H54 (cell line): ENCODE measurements at places on chromosomes 5 and 9.

DNA sequence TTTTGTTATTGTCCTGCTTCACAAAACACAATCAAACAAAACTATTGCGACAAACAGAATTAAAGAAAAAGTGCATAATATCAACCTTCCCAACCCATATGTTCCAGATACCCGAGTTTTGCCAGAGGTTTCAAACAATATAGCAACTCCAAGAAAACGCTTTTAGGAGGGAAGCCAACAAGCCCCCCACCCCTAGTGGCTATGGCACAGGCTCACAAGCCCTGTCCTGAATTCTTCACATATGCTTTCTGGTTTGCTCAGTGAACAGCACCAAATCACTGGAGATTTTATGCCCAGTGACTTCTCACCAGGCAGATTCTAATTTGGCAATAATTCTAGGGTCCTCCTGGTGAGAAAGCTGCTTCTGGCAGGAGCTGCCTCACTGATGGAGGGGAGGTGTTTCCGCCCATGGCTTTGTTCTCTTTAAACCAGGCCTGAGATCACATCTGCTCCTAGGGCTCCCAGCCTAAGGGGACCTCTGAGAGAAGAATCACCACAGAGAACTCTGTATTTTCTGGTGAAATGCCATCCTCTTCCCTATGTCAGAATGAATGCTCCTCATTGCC, 1982.4 kb downstream of the EFNA5 start:
- DNase-seq, result no peak

- no peak for DNase-seq
These were observed 927.1 kb downstream of the NR2F1-AS1 start for GRCh38 chr5:92653730-92654461.

DNA sequence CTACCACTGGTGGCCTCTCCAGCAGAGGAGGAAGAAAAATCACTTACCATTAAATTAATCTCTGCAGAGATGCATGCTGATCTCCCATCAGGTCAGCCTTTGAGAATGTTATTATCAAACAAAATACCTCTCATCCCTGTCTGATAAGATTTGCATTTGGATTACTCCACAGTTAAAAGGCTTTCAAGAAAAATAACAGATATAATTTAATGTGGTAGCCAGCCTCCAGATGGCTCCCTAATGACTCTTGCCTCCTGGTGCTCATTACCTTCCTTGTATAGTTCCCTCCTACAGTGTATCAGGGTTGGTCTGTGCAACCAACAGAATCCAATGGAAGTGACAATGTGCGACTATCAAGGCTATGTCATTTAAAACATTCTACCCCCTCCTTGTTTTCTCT, 63.6 kb upstream of the TNPO1 start:
- no peak for DNase-seq

DNA sequence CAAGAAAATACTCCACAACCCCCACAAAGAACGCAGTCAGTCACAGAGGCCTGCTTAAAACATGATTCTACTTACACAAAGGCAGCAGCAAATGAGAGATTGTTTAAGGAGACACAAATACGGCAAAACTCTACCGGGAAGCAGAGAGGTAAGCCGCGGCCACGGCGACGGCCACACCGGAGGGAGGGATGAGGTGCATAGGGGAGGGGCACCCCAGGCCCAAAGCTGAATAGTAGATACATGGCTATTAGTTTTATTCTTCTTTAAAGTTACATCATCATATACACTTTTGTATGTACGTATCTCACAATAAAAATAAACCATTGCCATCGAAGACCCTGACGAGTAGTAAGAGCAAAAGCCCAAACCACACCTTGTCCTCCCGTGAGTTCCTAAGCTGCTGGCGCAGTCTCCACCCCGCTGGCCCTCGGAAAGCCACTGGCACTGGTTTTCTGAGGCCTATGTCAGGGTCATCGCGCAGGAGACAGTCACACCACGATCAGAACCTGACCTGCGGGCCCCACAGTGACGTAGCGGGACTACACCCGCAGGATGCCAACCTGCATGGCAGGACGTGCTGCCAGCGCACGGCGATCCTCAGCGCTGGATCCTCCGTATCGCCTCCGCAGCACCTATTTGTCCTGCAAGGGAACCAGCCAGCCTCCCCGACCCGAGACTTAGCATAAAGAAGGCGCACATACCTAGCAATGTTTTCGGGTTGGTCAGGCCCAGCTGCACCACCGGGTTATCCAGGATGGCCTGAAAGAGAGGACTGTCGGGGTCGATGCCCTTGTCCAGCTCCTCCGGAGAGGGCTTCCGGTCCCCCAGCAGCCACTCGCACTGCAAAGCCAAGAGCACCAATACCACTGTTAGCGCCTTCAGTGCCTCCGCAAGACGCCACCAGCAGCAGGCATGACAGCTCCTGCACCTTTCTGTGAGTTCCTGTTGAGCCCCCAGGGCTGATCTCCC, 23.4 kb downstream of the UBAC1 start:
- no peak for DNase-seq

DNA sequence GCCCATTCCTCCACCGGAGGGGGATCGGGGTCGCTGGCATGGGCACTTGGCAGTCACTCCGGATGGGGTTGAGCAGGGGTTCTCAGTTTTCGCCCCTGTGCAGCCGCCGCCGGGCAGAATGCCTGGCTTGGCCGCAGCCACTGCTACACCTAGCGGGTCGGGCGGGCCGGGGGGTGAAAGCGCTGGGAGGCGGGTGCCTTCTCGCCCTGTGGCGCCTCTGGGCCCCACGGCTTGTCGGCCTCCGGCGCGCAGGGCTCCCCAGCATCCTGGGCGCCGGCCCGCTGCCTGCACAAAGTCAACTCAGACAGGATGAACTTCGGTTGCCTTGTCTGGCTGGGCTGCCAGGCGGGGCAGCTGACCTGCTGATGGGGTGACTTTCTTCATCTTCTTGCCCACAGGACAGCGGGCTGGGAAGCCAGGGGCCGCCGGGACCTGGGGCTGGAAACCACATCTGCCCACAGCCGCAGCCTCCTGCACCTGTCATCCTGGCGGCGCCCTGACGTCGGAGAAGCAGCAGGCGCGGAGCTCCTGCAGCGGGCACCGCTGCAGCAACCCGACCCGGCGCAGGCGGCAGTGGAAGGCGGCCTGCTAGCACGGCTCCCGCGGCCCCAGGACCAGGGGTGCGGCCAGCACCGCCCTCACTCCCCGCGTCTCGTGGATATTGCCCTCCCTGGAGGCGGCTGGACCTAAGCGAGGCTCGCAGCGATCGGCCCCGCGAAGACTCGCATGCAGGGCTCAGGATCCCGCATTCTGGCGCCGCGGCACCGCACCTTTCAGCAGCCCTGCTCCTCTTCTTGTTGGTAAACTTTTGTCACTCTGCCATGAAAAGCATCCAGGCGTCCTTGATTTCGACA, 1.3 kb upstream of the ANKRD18A start:
- DNase-seq, result no peak

- peak; percentile 98 for DNase-seq
These were observed 12.0 kb downstream of the GPSM1 start for GRCh38 chr9:136339173-136339957.

DNA sequence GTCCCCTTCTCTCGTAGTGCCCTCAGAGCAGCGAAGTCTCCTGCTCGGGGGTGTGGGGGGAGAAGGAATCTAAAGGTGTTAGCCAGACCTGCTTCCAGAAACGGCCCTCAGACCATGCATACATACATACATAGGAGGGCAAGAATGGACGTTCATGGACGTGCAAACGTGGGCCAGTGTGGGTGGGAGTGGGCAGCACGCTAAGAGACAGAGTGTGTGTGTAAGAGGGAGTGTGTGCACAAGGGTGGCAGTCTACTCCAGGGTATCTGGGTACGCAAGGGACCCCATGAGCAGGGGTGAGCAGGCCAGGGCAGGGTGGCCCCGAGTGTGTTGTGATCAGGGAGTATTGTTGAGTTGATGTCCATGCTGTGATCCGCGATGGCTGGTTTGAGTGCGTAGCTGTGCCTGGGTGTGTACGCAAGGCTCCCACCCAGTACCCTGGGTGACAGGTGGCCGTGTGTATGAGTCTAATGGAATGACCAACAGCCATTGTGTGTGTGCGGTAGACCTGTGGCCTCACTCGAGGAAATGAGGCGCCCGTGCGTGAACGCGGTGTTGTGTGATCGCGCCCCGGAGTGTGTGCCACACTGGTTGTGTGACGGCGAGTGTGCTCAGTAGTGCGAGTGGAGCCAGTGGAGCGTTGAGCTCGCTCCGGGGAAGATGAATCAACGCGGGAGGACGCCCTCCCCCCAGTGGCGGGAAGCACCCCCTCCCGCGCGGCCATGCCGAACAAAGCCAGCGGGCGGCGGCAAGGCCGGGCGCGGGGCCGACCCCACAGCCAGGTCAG, 826 bp downstream of the GPRIN1 start:
- no peak for DNase-seq

GRCh38 chr5:17317473-17317872, 100.0 kb downstream of the BASP1 start:
- no peak for DNase-seq

DNA sequence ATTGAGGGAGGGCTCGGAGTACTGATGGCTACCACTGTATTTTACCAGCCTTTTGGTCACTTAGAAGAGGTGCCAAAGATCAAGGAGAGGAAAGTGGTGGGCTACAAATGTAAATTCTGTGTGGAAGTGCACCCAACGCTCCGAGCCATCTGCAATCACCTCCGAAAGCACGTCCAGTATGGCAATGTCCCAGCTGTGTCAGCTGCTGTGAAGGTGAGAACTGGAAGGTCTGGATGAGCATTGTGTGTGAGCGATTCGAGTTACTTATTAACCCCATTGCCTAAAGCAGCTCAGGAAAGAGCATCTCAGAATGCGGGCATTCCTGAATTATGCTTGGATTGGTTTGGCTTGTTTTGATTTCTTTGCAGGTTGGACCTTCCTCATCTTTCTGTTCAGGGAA, 67.5 kb downstream of the ZNF462 start:
- DNase-seq, result no peak

DNA sequence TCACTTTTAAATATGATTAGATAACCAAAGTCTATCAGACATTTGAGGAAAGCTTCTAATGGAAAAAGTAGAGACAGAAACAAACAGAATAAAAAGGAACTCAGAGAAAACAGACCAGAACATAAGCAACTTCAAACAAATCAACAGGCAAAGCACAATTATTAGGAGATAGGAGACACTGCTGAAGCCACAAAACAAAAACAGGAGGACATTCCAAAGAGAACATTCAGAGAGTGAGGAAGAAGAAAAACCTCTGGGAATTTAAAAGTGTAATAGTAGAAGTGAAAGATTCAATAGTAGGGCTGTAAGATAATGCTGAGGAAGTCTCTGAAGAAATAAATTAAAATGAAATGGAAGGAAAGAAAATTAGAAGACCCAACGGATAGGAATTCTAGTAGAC, 83.2 kb upstream of the TBCA start:
- DNase-seq, result no peak

GRCh38 chr9:87447547-87448432, 49.9 kb upstream of the DAPK1 start:
- no peak for DNase-seq

DNA sequence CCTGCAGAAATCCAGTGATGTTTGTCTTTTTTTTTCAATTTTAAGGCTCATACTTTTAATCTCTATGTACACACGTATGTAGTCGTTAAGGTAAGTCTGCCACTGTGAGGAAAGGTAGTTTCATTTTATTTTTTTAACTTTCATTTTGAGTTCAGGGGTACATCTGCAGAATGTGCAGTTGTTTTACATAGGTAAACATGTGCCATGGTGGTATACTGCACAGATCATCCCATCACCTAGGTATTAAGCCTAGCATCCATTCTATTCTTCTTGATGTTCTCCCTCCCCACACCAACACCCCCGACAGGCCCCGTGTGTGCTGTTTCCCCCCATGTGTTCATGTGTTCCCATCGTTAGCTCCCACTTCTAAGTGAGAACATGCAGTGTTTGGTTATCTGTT, 19.7 kb downstream of the MUSK start:
- DNase-seq, result no peak

DNA sequence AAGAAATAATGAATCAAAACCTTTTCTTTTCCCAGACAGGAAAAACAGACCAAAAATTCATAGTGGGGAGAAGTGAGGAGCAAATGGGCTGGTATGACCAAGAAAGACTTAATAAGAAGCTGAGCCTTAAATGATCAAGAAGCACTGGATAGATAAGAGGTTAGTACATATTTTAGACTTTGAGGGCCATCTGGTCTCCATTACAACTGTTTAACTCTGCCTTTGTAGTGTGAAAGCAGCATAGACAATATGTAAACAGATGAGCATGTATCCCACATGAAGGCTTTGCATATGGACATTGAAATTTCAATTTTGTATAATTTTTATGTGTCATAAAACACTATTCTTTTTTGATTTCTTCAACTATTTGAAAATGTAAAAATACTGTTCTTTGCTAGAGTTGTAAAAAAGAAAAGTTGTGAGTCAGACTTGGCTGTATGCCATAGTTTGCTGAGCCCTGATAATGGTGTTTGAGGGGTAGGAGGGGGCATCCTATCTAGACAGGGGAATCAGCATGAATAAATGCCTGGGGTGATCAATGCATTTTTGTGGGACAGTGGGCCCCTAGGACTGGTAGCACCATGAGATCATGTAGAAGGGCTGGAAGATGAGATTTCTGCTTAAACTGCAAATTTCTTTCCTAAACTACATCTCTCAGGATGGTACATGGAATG, 91.8 kb upstream of the GPR151 start:
- DNase-seq, result no peak

DNA sequence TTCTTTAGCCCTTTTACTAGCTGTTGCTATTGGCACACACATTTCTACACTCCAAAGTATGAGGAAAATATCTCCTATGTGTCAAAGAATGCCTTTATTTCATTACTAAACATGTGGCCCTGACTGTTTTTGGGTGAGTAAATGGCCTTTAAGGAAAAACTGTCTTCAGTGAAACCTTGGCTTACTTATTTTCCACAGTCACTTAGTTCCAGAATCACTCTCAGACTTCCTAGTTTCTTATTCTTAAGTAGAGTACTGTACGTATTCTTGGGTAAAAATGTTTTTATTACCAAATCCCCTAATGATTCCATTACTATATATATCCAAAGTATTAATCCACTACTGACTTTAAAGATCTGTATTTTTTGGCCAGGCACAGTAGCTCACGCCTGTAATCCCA, 27.5 kb downstream of the ERP44 start:
- no peak for DNase-seq

DNA sequence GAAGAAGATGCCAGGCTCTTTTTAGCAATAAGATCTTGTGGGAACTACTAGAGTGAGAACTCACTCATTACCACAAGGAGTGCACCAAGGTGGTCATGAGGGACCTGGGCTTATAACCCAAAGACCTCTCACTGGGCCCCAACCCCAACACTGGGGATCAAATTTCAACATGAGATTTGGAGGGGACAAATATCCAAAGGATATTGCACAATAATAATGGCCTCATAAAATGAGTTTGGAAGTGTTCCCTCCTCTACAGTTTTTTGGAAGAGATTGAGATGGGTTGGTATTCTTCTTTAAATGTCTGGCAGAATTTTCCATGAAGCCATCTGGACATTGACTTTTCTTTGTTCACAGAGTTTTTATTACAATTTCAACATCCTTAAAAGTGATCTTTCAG, 38.0 kb upstream of the FAM120A start:
- DNase-seq, result no peak

- no peak for DNase-seq
These were observed 80.9 kb downstream of the ALDH7A1 start for GRCh38 chr5:126514131-126514557.
